ENCODE measurements at places on chromosomes 12 and 14. TPM values are rescaled to one million over a fixed set of nuclear protein-coding genes. Genes with fewer than 3 reads are reported as not detected.

Gene DAO
- not detected for total RNA-seq

Gene KLRD1
- 0.64 TPM for total RNA-seq

Gene MTHFD1
- 27.9 TPM for total RNA-seq

Gene PLBD1
- 0.47 TPM for total RNA-seq

Gene KRT6C
- not detected for total RNA-seq

Gene SERPINA3
- total RNA-seq, result not detected

Gene TDRD9
- total RNA-seq, result 0.28 TPM

Gene APOLD1
- 2.7 TPM for total RNA-seq

Gene GLIPR1
- 96.1 TPM for total RNA-seq

Gene KRT2
- total RNA-seq, result 0.39 TPM

Gene TNFRSF1A
- total RNA-seq, result 86.7 TPM

Gene KRT85
- not detected for total RNA-seq

Gene PGF
- total RNA-seq, result not detected

Gene RTL1
- total RNA-seq, result not detected

Gene NYNRIN
- total RNA-seq, result not detected

Gene WBP11
- total RNA-seq, result 83.7 TPM

Gene PAX9
- total RNA-seq, result not detected

Gene LLPH
- 26.4 TPM for total RNA-seq

Gene AHNAK2
- total RNA-seq, result 0.06 TPM

Gene ARHGEF25
- 0.47 TPM for total RNA-seq

Gene LRP6
- 4.0 TPM for total RNA-seq

Gene TMEM121
- 5.4 TPM for total RNA-seq

Gene ACOT6
- total RNA-seq, result not detected

Data from CD4-positive, alpha-beta memory T cell (primary cell).